ENCODE measurements at places on chromosomes 5 and 9.

- DNase-seq = no peak
Measured at GRCh38 chr9:101486693-101487442, 46.8 kb upstream of the RNF20 start.

GRCh38 chr5:130234816-130235215 is 330.6 kb downstream of the CHSY3 start:
- DNase-seq = no peak

DNA sequence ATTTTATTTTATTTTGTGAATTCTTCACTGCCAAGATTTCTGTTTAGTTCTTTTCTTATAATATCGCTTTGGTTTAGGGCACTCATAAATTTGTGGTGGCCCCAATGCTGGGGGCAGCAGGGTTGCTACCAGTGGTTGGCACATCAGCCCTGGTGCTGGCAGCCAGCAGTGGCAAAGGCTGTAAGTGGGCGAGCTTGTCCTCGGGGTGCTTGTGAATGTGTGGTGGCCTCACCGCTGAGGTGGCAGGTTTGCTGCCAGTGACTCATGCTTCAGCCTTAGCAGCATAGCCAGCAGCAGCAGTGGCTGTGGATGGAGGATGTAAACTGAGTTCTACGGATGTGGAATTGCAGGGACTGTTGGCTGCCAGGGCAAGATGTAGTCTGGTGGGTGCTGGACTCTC is 262.9 kb upstream of the DMAC1 start:
- no peak for DNase-seq

GRCh38 chr5:150489360-150490295 is 18.3 kb upstream of the NDST1 start:
- DNase-seq = no peak

- DNase-seq = no peak
Measured at GRCh38 chr5:126847826-126848251, 70.9 kb downstream of the LMNB1 start.
